Stimulated activated CD8-positive, alpha-beta memory T cell treated with anti-CD3 and anti-CD28 coated beads, Interleukin-12 subunit alpha, Interleukin-12 subunit beta, amount 100 ng/mL, for 4 hours (primary cell): ENCODE measurements at places on chromosomes 11 and 22.

DNA sequence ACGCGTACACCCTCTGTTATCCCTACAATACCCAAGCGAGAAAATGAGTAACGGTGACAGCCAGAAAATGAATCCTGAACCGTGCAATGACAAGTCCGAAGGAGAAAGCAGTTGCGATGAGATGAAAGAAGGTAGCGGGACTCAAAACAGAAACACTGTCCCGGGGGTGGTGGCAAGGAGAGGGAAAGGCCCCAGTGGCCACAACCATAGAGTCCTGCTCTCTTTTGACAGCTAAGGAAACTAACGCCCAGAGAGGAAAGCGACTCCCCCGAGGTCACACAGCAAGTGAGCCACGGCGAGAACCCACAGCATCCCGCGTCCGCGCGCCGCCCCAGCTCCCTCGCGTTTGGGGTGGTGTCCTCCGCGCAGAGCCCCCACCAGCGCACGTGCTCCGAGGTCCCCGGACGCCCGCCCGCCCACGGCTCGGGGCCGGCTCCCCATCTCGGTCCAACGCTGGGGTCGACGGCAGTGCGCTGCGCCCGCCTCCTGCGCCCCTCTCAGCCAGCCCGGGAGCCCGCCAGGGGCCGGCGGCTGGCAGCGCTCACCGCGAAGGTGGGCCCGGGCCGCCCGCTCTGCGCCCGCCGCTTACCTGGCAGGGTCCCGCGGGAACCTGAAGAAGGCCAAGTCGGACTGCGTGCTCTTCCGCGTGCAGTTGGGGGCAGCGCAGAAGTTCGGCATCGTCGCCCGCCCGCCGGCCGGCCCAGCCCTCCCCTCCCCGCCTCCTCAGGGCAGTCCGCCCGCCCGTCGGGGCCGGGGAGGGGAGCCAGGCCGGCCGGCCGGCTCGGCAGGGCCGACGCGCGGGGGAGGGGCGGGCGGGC, 564 bp downstream of the THAP12 start:
- DNase-seq, result peak; percentile 50

DNA sequence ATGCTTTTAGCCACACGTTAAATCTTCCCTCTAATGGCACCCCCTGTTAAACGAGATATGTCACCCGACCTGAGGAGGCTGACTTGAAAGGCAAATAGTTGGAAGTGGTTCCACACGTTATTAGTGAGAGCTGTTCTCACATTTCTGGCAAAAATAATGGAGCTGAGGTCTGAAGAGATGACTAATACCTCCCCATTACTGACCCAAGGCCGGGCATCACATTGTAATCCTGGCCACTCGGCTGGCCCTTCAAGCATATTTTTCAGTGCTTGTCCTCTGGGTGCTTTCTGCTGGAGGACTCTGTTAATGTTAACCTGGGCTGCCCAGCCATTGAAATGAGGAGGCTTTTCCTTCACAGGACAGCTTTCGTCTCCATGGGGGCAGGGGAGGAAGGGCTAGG, 260.0 kb upstream of the CADM1 start:
- DNase-seq, result no peak

GRCh38 chr22:38162881-38163843, 18.5 kb downstream of the PLA2G6 start:
- no peak for DNase-seq

GRCh38 chr11:85525686-85526085, 101.5 kb downstream of the DLG2 start:
- DNase-seq, result no peak

- no peak for DNase-seq
Measured at GRCh38 chr22:44366372-44367300, 53.9 kb upstream of the SHISAL1 start.

GRCh38 chr22:50502628-50503474, 4.7 kb downstream of the LMF2 start:
- no peak for DNase-seq

DNA sequence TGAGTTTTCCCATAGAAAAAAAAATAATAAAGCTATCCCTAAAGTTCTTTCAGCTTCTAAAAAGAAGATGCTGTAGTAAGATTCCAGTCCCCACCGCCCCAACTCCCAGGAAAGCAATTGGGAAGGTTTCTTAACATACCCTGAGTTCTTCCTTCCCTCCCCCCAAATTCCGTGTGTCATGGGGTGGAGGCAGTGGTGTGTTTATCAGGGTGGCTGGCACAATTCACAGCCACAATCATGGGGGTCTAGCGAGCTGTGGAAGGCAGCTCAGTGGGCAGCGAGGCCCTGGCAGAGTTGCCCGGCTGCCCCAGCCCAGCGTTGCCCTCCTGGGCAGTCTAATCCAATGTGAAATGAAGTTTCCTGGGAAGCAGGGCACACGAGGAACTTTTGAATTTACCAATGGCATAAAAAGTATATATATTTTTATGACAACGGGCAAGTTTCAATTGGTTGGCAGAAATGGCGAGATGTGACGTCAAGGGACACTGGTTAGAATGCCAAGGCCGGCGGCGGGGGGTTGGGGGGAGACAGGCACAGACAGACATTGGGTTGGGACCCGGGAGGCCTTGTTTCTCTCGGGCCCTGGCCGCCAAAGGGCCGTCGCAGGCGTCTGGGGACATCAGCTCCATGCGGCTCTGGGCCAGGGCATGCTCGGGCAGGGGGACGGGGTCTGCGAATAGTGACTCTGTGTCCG, 80.7 kb upstream of the PPARA start:
- no peak for DNase-seq

GRCh38 chr11:83287631-83288030, 1.5 kb upstream of the CCDC90B start:
- no peak for DNase-seq

GRCh38 chr22:36432592-36433317, 45.0 kb upstream of the MYH9 start:
- no peak for DNase-seq

DNA sequence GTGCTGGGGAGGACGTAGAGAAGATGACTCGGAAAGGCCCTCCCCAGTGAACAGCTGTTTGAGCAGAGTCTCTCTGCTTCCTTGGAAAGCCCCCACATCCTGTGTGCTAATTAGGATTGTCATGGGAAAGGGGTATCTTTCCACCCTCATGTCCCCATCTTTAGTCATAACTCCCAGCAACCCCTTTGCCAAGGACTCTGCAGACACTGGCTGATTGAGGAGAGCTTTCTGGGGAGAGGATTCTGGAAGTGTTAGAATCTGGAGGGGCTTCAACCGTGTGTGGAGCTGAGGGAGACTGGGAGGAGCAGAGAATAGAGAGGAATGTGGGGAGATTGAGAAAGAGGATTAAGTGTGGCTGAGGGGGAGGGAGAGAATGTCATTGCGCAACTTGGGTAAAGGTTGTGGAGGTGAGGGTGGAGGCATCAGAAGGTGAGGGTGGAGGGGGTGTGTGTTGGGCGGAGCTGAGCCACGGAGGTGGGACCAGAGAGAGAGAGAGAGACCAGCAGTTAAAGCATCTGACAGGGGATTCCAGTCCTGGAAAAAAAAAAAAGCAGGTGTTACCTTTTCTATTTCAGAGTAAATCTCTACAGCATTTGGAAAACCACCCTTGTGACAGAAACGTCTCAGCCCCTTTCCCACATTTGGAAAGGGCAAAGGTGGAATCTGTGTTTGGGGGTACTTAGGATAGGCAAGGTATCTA, 2.2 kb downstream of the DTX4 start:
- DNase-seq, result no peak

- DNase-seq, result no peak
Measured at GRCh38 chr11:76801225-76801624, 18.1 kb downstream of the TSKU start.

DNA sequence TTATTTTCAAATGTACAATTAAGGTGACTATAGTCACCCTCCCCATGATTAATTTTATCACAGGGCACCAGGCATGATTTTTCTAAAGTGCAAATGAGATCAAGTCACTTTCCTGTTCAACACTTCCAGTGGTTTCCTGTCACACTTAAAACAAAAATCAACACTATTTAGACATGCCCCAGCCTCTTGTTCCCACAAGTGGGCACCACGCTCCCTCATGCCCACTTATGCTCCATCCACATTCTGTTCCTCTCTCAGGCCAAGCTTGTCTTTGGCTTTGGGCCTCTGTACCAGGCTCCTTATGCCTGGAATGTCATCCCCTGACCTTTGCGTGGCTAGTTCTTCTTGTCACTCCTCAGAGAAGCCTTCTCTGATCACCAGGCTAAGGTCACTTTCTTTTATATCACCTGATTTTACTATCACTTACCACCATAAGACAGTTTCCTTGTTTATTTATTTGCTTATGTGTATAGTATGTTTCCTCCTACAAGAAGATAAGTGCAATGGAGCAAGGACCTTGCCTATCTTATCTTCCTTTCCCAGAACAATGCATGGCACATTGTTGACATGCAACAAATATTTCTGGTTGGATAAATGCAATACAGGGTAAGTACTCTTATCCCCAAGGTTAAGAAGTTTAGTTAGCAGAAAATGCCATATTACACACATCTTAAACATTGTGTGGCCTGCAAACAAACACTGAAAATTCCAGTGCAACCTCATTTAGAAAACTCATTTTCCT, 50.9 kb upstream of the PANX1 start:
- no peak for DNase-seq

GRCh38 chr22:37661160-37661924, 2.8 kb downstream of the PDXP start:
- no peak for DNase-seq

DNA sequence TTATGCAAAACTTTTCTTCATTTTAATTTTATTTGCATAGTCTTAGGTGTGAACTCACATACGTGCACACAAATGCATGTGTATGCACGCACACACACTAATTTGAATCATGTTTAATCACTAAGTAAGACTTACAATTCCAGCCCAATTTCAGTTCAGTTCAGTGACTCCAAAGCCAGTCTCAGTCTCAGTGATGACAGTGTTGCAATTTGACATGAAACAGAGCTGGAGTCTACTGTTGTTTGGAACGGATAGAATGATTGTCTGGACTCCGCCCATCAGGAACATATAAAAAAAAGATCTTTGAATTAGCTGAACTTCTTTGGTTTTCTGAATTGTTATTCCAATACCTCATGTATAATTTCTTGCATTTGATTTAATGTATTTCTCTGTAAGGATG, 14.9 kb upstream of the OR51S1 start:
- no peak for DNase-seq

DNA sequence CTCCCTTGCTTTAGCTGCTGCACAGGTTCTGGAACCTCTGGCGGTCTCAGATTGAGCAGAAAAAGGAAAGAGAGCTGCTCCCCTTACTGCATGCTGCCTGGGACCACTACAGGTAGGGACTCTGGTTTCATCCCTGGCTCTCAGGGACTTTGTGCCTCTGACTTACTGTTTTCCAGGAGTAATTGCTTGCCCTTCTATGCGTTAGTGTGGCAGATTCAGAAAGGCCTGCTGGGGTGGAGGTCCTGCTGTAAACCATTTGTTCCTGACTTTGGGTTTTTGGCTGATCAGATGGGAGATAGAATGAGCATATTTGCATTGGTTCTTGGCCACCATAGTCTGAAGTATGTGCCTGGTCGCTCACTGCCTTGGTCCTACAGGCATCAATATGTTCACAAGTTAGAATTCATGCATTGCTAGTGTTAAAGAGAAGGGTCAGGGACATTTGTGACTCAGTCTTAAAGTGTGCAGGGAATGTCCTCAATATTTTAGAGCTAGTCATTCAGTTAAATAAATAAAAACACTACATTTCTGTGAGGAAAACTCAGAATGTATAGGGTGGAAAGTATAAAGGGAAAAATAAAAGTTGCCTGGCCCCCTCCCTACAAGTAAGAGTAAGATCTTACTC, 78.0 kb downstream of the PISD start:
- no peak for DNase-seq

DNA sequence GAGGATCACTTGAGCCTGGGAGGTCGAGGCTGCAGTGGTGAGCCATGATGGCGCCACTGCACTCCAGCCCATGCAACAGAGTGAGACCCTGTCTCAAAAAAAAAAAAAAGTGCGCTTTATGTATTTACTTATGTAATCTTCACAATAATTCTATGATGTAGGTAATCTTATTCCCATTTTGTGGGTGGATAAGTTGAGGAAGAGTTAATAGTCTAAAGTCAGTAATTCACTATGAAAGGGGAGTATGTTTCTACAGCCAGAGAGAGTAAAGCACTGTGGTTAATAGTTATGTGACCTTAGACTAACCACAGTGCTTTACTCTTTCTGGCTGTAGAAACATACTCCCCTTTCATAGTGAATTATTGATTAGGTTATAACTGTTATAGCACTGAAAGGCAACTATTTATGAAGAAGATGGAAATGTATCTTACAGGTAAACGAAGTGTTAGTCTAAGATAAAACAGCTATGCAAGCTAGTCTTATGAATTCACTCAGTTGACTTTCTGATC, 11.9 kb downstream of the CTR9 start:
- no peak for DNase-seq

GRCh38 chr22:44928711-44929358, 81.0 kb downstream of the PHF21B start:
- no peak for DNase-seq

- no peak for DNase-seq
Measured at GRCh38 chr11:7471071-7471470, 14.2 kb upstream of the OLFML1 start.
